ENCODE measurements at places on chromosomes 16 and 17.

DNA sequence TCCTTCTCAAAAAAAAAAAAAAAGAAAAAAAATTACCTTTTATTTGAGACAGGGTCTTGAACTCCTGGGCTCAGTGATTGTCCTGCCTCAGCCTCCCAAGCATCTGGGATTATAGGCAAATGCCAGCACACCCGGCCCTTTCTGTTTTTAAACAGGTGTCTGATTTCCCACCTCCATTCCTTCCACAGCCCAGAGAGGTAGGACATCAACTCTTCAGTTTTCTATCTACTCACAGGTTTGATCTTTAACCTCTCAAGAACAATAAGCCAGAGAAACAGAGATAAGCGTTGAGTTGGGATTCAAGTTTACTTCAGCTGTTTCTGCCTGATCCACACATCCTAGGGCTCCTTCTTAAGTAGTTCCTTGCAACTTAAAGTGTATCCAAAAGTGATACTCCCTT is 41.5 kb upstream of the TEX2 start:
- no peak for DNase-seq

DNA sequence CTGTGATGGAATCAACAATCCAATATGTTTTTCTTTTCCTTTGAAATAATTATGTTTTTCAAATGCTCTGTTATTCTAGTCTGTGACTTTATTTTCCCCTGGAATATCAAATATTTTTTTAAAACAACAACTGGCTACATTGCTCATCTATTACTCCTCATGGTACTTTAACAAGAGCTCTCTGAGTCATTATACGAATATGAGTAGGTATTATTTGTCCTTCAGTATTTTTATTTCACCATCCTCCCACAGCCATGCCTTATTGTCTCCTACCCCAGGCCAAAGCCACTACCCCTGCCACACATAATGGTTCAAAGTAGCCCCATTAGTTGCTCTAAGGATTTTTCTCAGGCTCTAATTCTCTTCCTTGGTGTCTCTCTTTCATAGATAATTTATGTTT is 1572.3 kb downstream of the CDH8 start:
- DNase-seq = no peak

- DNase-seq = no peak
Observed at GRCh38 chr16:24789881-24790280, 55.9 kb upstream of the SLC5A11 start.

- peak; percentile 89 for DNase-seq
Observed at GRCh38 chr16:86740906-86741799, 162.8 kb downstream of the FOXL1 start.

- DNase-seq = no peak
Observed at GRCh38 chr17:64291268-64291851, 28.3 kb upstream of the TEX2 start.

GRCh38 chr17:8922451-8922850 is 43.1 kb downstream of the PIK3R5 start:
- DNase-seq = peak; percentile 85

DNA sequence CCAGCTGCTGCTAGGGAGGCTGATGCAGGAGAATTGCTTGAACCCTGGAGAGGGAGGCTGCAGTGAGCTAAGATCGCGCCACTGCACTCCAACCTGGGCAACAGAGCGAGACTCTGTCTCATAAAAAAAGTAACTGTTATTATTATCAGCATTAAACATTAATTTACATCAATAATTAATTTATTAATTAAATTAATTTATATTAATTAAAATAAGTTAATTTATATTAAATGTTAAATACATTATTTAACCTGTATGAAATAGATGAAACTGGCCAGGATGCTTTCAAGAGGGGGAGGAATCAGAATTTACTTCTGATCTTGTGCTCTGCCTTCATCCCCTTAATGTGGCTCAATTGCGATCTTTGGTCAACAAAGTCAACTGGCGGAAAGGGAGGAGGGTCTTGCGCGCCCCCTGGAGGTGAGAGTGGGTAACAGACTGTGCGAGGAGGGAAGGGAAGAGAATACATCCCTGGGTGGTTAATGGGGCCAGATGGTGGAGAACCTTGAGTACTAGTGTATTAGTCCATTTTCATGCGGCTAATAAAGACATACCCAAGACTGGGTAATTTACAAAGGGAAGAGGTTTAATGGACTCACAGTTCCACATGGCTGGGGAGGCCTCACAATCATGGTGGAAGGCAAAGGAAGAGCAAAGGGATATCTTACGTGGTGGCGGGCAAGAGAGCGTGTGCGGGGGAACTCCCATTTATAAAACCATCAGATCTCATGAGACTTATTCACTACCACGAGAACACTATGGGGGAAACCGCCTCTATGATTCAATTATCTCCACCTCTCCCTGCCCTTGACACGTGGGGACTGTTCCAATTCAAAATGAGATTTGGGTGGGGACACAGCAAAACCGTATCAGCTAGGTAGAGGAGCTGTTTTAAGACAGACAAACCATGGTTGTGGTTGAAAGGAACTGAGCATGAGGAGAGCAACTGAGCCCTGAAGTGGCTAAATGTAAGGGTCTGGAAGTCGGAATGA is 15.7 kb upstream of the CPPED1 start:
- DNase-seq = peak; percentile 64

DNA sequence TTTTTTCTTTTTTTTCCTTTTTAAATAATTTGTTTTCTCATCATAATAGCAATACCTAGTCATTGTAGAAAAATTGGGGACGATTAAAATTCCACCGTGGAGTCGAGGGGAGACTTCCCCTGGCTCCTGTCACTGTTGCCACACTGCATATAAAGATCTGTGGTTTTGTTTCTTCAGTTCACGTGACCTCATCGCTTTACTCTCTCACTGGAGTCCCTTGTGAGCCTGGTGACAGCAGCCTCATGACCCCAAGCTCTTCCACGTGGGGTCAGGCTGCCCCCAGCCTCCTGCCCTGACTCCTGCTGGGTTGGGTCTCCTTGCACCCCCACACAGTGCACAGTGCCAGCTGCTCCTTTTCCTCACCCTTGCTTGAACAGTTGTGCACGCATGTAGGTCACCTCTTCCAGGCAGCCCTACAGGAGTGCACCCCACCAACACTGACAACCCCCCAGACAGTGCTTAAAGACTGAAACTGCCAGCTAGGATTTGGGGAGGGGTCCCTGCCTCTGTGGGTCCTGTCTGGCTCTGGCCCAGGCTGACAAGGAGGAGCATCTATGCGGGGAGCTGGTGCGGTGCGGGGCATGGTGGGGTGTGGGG is 7.3 kb upstream of the METRNL start:
- DNase-seq = no peak

- peak; percentile 91 for DNase-seq
Observed at GRCh38 chr16:87457709-87458423, 35.0 kb downstream of the ZCCHC14 start.

DNA sequence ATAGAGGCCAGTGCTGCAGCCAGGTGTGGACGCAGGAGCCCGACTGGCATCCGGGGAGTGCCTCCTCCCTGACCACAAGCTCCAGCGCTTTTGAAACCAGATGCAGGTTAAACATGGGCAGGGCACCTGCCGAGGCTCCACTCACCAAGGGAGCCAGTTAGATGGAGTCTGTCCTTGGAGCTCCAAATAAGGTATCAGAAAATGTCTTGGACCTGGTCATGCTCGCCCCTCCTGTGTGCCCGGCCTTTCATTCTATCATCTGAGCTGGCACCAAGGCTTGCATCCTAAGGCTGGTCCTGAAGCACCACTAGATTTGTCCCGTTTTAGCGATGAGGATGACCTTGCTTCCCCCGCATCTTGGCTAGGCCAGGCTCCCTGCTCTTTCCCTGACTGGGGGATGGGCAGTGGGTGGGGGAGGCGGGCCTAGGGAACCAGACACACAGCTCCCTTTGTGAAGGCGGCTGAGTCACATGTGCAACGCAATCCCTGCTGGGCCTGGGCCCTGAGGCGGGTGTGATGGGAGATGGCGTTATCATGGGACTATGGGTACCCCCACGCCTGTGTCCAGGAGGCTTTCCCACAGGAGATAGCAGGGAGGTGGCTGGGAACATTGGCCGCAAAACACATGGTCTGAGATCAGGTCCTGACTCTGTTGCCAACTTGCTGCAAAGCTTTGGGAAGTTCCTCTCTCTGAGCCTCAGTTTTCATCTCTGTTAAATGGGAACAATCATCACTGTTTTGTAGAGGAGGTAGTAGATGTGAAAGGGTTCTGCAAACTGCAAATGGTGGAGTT is 5.0 kb upstream of the ADGRG1 start:
- no peak for DNase-seq

DNA sequence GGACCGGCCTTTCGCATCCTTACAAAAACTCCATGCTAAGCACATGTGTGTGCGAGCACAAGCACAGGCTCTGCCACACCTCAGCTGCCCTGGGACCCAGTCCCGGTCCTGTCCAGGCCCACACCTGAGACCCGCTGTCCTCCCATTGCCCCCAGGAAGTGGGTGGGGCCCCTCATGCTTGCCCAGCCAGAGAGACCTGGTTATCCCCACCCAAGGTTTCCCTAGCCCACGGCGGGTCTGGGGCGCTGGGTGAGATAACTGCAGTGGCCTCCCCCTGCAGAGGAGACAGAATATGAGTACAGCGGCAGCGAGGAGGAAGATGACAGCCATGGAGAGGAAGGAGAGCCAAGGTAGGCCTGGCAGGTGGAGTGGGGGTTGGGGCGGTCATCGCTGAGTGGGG is 12.5 kb upstream of the C17orf107 start:
- no peak for DNase-seq

- DNase-seq = no peak
Observed at GRCh38 chr17:43809121-43809520, 23.8 kb downstream of the MPP3 start.

DNA sequence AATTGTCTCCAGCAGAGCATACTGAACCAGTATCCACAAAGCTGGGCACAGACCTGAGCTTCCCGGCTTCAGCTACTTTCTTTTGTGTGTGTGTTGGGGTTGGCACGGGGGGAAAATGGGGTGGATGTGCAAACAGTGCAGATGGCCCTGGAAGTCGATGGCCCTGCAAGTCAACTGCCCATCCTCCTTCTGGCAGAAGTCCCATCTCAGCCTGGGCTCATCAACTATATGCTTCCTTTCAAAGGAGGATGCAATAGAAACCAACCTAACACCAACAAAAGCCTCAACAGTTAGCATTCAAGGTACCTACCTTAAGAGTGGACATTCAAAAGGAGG is 55.7 kb downstream of the SOX9 start:
- DNase-seq = no peak

- DNase-seq = no peak
Observed at GRCh38 chr17:39306509-39307212, 80.9 kb upstream of the STAC2 start.

DNA sequence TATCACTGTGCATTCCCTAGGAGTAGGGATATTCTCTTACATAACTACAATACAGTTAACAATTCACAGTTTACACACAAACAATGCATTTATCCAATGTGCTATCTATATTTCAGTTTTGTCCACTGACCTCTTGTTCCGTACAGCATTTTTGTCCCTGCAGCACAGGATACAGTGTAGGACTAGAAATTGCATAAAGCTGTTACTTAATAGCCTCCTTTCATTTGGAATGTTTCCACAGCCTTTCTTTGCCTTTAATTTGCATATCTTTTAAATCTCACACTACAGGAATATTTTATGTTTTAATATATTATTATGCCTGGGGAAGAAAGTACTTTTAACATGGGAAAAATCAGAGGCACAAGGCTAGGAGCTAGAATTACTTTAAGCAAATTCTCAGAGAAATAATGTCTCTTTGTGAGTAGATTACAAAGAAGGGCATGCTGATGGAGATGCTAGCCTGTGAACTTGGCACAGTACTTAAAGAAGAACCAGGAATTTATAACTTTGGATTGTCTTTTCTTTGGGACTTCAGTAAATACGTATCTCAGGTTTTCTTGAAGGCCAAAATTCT is 144.3 kb downstream of the ITFG1 start:
- no peak for DNase-seq

All from HTR-8/SVneo (cell line).